ENCODE measurements at places on chromosomes 12 and 14.

- DNase-seq, result peak; percentile 65
Measured at GRCh38 chr14:74712499-74713394, at the start of the genes AREL1 and FCF1. Gene AREL1 (minus strand): TSS chr14:74713080. CDS start chr14:74685615, 27,465 bp downstream. Gene FCF1 (plus strand): TSS chr14:74713144. CDS start chr14:74713198, 54 bp downstream.

DNA sequence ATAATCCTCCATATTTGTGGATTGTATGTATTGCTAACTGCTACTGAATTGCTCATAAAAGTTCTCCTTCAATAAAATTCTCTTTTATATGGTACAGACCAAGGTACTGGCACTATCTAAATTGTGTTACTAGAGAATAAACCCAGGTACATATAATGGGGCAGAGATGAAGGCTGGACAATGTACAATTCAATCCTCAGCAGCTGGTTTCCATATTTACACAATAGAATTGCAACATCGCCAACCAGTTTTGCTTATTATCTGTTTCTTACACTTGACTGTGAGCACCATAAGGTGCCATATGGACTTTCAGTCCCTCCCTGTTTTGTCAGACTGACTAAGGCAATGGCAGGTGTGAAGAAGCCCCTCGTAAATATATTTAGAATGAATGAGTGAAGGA, 18.1 kb downstream of the KITLG start:
- DNase-seq, result no peak

DNA sequence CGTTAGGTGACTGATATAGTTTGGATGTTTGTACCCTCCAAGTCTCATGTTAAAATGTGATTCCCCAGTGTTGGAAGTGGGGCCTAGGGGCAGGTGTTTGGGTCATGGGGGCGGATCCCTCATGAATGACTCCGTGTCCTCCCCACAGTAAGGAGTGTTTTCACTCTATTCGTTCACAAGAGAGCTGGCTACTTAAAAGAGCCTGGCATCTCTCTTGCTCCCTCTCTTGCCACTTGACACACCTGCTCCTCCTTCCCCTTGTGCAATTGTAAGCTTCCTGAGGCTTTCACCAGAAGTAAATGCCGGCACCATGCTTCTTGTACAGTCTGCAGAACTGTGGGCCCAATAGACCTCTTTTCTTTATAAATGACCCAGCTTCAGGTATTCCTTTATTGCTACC, 2.6 kb downstream of the IFI27L2 start:
- no peak for DNase-seq

- DNase-seq, result no peak
Measured at GRCh38 chr12:20917819-20918218, 107.3 kb downstream of the SLCO1B3 start.

GRCh38 chr14:52527052-52527451, 25.3 kb downstream of the TXNDC16 start:
- DNase-seq, result no peak

DNA sequence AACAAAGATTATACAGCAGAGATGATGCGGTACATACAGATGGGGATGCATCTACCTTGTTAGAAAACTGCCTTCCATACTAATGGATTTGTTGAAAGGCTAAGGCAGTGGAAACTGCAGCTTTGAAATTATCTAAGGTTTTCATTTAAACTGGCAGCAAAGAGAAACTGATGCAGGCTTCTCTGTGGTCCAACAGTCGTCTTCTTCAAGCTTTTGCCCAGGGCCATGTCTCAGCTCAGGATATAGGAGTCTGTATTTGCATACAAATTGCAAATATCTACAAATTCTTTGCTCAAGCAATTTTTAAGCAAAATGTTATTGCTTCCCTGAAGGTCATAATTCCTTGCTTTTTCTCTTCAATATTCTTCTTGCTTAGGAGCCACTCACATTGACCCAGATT, 33.7 kb downstream of the ERH start:
- no peak for DNase-seq
